Mesendoderm (in vitro differentiated cells): ENCODE measurements at places on chromosomes 7 and 10.

DNA sequence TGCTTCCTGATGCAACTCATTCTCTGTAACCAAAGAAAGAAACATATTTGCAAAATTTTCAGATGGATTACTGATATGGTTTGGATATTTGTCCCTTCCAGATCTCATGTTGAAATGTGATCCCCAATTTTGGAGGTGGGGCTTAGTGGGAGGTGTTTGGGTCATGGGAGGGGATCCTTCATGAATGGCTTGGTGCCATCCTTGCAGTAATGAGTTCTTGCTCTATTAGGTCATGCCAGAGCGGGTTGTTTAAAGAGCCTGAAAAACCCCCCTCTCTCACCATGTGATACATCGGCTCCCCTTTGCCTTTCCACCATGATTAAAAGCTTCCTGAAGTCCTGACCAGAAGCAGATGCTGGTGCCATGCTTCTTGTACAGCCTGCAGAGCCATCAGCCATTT lies 43.8 kb upstream of the PRKG1 start:
- peak; percentile 52 for DNase-seq

GRCh38 chr10:131567279-131568162 lies 256.0 kb upstream of the TCERG1L start:
- no peak for DNase-seq

DNA sequence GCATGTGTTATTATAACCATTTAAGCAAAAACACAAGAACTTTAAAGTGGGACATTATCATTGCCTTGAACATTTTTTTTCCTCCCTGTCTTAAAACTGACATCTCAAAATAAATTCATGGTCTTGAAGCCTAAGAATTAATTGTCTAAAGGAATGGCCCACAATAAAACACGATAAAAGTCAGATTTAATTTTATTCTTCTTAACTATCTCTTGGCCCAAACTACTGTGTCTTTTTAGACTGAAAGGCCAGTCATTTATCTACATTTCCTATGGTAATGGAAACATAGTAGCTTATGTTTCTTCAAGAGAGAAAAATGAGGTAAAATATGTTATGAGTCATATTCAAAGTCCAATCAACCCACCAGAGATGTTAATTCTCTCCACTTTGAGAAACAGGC lies 24.4 kb upstream of the ETV1 start:
- DNase-seq, result no peak

DNA sequence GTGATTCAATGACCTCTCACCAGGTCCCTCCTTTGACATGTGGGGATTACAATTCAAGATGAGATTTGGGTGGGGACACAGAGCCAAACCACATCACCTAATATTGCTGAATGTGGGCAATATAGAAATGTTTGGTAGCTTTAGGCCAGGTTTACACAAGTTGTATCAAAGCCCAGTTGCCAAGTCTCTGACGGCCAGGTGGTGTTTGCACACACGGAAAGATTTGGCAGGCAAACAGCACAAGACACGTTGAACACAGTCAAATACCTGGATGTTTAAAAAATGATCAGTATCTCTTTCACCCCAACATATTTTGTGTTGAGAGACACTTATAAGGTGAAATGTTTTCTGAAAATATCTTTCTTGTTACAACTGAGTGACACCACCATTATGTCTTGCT lies 294.4 kb upstream of the MKI67 start:
- DNase-seq, result no peak

- no peak for DNase-seq
Measured at GRCh38 chr10:116476461-116476860, 48.8 kb downstream of the PNLIPRP3 start.

DNA sequence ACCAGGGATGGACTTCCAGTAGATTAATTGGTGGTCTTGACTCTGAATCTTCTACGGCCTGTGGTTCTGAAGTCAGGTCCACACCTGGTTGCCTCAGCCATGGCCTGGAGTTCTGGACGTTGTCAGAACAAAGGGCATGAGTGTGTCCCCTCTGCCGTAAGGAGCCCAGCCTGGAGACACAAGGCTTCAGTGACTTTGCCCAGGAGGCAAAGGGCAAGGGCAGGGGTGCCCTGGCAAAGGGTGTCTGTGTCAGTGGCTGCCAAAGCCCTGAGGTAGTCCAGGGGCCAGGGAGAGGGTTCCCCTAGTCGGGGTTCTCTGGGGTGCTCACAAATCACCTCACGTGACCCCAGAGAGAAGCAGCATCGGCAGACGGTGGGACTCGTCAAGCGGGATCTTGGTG lies 273.2 kb upstream of the ZNF32 start:
- no peak for DNase-seq

GRCh38 chr10:70587045-70587658 lies 15.4 kb downstream of the PRF1 start:
- DNase-seq, result no peak

DNA sequence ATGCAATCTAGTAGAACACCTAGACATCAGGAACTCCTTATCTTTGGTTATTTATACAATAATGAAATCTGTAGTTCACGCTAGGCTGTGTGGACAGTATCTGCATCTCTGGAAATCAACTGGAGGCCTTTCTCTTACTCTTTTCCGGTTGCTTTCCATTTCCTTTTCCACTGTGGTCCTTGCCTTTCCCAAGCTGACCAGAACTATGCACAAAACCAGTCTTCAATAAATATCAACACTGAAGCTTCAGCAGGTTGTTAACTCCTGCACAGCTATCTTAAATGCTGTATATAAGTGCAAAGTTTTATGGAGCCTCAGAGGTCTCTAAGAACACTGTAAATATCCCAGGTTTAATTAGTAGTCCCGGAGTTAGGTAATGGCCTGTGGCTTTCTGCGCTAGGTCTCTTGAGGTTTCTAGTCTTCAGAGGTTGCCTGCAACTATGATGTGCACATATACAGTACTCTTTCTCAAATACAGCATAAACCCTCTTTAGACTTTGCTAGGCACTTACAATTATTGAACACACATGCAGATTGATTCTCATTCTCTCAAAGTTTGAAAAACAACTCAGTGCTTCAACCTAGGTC lies 2.4 kb downstream of the KLLN start:
- DNase-seq, result no peak

GRCh38 chr7:157373493-157373892 lies 36.7 kb downstream of the DNAJB6 start:
- DNase-seq, result no peak

- DNase-seq, result no peak
Measured at GRCh38 chr10:97456686-97457065, 10.7 kb downstream of the ZDHHC16 start.

DNA sequence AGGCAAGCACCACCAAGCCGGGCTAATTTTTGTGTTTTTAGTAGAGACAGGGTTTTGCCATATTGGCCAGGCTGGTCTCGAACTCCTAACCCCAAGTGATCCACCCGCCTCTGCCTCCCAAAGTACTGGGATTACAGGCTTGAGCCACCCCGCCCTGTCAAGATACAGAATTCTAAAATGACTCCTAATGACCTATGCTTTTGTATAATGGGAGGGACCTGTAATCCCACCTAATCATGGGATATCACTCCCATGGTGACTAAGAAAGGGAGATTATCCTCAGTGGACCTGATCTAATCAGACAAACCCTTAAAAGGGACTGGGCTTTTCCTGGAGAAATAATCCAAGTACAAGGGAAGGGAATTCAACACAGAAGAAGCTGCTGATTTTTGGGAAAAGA lies 28.8 kb downstream of the SAMD8 start:
- peak; percentile 50 for DNase-seq

GRCh38 chr7:27196287-27196767 lies 3.6 kb downstream of the HOXA13 start:
- peak; percentile 83 for DNase-seq

GRCh38 chr7:148515728-148516695 lies 74.6 kb upstream of the C7orf33 start:
- DNase-seq, result no peak

- DNase-seq, result no peak
Measured at GRCh38 chr7:46033592-46033991, 112.5 kb upstream of the IGFBP3 start.

- peak; percentile 89 for DNase-seq
Measured at GRCh38 chr10:69769395-69769992, 32.2 kb upstream of the COL13A1 start.

GRCh38 chr10:92830478-92831389 lies 17.6 kb upstream of the EXOC6 start:
- no peak for DNase-seq

DNA sequence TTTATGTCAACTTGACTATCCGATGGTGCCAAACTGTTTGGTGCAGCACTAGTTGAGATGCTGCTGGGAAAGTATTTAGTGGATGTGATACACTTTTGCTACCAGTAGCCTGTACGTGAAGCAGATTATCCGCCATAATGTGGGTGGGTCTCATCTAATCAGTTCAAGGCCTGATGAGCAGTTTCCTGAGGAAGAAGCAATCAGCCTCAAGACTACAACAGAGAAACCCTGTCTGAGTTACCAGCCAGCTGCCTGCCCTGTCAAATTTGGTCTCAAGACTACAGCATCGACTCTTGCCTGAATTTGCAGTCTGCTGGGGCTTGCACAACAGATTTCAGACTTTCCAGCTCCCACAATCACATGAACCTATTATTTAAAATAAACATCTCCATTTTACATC lies 10.9 kb upstream of the RBP3 start:
- no peak for DNase-seq

- DNase-seq, result peak; percentile 48
Measured at GRCh38 chr7:2631946-2632732, at the start of gene TTYH3. Gene TTYH3, plus strand, starts transcription at chr7:2631986. Its CDS starts 170 bp downstream, at chr7:2632156.
